T1000 (cell line): ENCODE measurements at places on chromosomes 12 and 14.

DNA sequence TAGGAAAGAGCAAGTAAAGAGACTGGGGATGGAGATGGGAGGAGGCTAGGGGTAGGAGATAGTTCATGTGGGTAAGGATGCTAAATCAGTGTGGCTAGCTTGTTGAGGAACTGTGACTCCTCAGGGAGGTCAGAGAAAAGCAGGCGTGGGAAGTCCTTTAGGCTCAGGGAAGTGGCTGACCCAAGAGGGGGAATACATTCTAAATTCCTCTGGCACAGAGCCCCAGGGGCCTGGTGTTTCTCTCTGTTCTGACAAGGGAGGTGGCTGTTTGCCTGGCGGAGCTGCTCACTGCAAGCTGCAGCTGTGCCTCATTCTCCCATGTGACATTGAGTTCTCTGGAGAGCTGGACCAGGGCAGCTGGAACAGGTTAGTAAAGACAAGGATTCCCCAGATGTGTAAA is 152.2 kb upstream of the SLC38A2 start:
- DNase-seq, result no peak

GRCh38 chr12:119450771-119451170 is 116.2 kb downstream of the CCDC60 start:
- no peak for DNase-seq

GRCh38 chr14:24804552-24805212 is 170.7 kb upstream of the GZMB start:
- DNase-seq, result no peak

GRCh38 chr12:49944718-49945117 is 5.8 kb upstream of the AQP2 start:
- DNase-seq, result no peak

DNA sequence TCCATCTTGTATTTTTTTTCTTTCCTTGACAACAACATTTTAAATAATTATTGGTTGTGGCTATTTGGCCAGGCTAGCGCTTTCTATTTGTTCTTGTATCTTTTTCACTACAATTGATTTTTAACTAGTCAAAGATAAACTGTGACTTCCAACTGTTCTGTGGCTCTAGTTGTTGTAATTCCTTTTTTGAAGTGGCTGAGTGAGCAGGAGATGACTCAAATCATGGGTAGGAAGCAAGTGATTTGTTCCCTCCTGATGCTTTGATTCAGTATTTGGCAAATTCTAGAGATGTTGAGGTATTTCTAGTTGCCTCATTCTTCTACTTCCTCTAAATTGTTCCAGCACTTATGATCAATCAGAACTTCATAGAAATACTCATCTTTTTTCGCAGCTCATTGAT is 633.5 kb downstream of the RERGL start:
- DNase-seq, result no peak

DNA sequence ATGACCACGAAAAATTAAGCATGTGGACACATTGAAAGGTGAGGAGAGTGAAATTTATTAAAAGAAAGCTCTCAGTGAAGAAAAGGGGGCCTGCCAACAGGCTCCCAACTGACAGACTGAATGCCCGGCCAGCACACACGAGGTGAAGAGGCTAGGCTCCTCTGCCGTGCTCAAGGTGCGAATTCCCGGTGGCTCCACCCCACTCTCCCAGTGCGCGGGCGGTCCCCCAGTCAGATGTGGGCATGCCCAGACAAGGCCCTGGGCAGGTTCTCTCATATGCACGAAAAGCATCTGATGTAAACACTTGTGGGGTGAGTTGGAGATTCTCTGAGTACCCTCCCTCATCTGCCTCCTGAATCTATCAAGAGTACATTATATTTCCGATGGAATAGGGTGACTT is 48.5 kb upstream of the OSBPL8 start:
- DNase-seq, result no peak

DNA sequence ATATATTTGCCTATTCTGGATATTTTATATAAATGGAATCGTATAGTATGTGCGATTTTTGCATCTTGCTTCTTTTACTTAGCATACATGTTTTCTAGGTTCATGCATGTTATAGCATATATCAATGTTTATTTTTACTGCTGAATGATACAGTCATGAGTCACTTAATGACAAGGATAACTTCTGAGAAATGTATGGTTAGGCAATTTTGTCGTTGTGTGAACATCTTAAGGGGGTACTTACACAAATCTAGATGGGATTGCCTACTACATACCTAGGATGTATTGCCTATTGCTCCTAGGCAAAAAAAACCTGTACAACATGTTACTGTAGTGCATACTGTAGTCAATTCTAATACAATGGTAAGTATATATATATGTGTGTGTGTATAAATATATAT is 8.8 kb downstream of the USP15 start:
- no peak for DNase-seq

DNA sequence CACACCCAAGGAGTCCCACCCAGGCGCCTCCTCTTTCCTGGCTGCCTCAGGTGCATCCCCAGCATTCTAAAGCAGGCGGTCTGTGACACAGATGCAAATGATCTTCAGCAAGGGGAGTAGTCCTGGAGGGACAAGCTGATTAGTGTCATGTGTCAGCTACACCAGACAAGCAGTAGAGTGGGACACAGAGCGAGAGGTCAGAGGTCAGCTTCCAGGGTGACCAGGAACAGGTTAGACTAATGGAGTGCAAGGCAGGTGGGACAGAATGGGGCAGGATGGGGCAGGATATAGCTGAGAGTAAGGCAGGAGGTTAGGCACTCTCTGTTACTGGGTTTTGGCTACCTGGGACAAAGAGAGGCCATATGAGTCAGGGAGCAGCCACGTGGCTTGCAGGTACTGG is 534.0 kb downstream of the FUT8 start:
- no peak for DNase-seq

- DNase-seq, result no peak
Observed at GRCh38 chr12:50024805-50025186, 498 bp downstream of the RACGAP1 start.

DNA sequence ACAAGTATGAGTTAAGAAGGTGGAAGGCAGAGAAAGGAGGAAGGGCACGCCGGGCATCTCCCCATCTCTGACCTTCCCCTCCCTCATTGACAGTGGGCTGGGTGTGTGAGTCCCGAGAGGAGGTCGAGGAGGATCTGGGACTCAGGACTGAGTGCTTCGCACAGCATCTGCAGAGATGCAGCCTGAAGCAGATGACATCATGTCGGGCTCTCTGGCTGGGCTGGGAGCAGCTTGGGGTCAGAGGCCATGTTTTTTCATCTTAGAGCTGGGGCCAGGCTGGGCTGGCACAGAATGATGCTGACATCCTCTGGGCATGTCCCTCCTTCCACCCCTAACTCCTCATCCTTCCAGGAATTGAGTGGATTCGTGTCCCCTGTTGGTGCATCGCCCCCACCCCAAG is 43.5 kb downstream of the CMKLR1 start:
- no peak for DNase-seq

- DNase-seq, result no peak
Observed at GRCh38 chr14:39491134-39491571, 58.9 kb upstream of the FBXO33 start.

GRCh38 chr12:107320929-107321631 is 227.7 kb upstream of the CRY1 start:
- DNase-seq, result no peak

GRCh38 chr14:42855085-42855484 is 1248.4 kb downstream of the LRFN5 start:
- no peak for DNase-seq

- DNase-seq, result no peak
Observed at GRCh38 chr12:70557583-70558191, 79.5 kb downstream of the PTPRB start.

- no peak for DNase-seq
Observed at GRCh38 chr12:1470051-1470450, 124.3 kb downstream of the FBXL14 start.

DNA sequence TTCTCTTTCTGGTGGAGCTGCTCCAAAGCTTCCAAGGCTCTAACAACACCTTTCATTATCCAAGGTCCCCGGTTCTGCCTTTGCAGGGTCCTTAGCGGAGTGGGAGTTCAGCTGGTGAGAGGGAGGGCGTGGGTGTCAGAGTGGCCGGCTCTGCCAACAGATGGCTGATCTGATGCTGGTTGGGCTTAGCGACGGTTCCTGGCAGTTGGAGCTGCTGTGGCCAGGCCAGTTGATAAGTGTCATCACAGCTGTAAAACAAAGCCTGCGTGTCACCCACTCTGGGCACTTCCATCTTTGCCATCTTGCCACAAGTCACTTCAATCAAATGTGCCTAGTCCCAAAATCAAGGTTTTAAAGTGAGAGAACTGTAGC is 36.3 kb downstream of the RIN3 start:
- no peak for DNase-seq

DNA sequence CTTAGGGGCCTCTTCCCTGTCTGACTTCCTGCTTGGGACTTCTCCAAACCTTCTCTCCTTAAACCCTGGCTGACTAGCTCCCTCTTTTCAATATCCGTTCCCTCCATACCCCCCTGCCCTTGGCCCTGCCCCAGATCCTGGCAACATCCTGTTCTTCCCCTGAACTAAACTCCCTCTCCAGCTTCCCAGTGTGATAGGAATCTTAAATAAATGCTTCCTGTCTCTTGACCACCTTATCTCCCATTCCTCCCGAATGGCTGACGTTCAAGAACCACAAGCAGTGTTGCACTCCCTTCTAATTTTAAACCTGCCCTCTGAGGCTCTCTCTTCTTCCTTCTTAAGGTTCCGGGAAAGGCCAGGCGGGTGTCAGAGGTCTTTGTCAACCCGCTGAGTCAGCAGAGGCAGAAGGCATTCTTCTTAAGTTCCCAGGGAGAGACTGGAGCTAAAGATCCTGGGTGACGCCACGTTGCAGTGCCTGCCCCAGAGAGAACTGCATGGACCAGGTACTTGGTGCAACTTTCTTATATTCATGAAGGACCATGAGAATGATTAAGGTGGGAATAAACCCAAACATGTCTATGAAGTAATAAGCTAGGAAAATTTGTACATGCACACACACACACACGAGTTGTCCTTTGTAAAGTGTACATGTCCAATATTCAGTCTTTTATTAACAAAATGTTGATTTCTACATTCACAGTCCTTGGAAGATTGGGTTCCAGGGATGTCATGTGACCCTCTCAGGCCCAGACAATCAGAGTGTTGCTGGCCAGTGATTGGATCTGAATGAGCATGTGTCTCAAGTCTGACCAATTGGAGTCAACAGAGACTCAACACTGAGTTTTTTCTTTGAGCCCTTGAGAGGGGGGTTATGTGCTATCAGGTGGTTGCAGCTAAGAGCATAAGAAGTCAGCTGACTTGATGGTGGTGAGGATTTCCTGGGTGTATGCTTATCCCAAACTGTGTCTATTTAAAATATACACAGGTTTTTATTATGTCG is 420.2 kb upstream of the TBX3 start:
- no peak for DNase-seq

DNA sequence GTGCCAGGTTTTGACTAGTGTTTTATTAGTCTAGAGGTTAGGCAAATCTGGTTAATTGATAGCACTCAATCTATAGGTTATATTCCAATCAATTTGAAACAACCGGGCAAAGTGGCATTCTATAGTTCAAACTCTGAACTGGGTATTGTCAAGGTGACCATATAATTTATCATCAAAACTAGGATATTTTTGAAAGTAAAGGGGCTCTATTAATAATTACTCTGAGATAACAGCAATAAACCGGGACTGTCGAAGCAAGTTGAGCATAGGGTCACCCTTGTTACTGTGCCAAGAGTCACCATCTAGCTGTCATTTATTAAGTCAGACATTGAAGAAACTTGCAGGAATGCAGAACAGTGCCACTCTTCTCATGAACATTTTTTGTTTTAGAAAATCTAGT is 321.2 kb downstream of the RAD51B start:
- no peak for DNase-seq

DNA sequence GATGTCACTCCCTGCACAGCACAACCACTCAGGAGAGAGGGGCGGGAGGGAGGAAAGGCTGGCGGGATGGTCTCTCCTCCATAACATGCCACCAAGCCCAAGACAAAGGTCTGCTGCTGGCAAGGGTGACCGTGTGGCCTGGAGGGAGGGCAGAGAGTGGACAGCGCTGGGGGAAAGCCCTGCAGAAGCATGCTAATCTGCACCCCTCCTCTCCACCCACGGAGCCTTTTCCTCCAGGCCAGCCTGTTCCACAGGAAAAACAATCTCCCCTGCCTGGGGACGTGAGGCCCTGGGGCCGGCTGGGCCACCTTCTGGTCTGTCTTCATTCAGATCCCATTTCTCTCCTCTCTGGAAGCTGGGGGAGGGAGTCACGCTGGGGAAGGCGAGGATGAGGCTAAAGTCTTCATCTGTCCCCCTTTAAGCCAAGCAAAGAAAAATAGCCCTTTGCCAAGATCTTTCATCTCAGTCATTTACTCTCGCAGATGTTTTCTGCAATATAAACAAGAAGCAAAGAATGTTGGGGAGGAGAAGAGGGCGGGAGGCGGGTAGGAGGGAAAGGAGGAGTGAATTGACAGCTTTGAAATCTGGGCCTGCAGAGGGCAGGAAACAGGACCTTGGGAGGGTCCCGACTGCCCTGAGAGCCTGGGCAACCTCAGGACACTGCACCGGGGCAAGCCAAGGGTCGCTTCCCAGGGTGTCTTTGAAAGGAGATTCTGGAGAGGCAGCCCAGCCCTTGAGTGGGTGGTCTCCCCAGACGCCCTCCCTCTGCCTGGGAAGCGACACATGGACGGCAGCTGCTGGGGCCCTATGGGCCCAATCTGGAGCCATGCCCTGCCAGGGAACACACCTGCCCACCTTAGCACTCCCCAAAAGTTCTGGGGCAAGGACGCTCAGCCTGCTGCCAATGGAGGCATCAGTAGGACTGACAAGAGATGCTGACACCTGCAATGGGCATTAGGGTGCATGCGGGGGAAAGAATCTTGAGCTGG is 133.6 kb downstream of the ZFP36L1 start:
- no peak for DNase-seq

- no peak for DNase-seq
Observed at GRCh38 chr12:112546996-112547395, 128.2 kb downstream of the PTPN11 start.

- no peak for DNase-seq
Observed at GRCh38 chr14:20440465-20440864, 4.5 kb upstream of the KLHL33 start.

DNA sequence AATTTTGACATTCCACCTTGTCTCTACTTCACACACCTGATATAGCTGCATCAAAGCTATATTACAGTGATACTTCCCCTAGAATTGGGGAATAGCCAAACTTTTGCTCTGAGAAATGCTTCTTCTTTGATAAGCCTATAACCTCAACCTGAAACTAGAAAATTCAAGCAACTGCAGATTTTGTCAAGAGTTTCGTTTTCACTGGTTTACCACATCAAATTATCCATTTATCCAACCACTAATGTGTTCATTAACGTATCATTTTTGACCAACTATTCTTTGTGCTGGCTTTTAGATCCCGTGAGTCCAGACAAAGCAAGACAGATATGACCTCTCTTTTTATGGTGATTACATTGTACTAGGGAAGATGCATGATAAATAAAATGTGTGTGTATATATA is 13.5 kb upstream of the TAS2R46 start:
- no peak for DNase-seq
